Right ventricle myocardium superior (tissue), 1 donor: ENCODE measurements at places on chromosomes 7 and 10. TPM values are rescaled to one million over a fixed set of nuclear protein-coding genes. Genes with fewer than 3 reads are reported as not detected.
A peak's percentile ranks its signal among the peaks of the same experiment; 100 is the strongest.

DNA sequence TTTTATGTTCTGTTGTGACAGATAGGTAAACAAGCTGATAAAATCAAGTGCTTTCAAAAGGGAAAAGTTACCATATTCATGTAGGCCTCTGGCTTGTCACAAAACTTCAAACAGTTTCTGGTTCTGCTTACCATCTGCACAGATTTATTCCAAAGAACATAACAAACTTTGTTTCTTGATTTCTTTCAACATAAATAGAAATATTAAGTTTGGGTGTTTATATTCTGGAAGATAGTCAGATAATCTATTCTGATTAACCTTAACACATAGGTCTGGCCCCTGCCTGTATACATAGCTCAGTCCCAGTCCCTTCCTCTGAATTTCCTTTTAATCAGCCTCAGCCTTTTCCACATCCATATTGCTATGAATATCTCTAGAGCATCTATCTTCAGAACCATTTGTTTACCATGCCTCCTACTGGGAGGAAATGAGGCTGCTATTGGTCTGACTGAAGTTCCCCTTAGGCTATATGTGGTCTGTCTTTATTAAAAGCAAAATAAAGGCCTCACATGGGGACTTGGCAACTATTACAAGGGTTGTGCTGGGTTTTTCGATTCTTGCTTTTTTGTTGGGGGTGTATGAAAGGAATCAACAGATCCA is 319.0 kb downstream of the HPSE2 start:
- DNase-seq: no peak

- no peak for DNase-seq
These were observed 92.0 kb downstream of the TCF7L2 start for GRCh38 chr10:113041841-113042750.

GRCh38 chr7:44964831-44965440 is 13.9 kb downstream of the MYO1G start:
- DNase-seq: no peak

GRCh38 chr10:44384601-44385025 is 284 bp downstream of the CXCL12 start:
- no peak for DNase-seq

DNA sequence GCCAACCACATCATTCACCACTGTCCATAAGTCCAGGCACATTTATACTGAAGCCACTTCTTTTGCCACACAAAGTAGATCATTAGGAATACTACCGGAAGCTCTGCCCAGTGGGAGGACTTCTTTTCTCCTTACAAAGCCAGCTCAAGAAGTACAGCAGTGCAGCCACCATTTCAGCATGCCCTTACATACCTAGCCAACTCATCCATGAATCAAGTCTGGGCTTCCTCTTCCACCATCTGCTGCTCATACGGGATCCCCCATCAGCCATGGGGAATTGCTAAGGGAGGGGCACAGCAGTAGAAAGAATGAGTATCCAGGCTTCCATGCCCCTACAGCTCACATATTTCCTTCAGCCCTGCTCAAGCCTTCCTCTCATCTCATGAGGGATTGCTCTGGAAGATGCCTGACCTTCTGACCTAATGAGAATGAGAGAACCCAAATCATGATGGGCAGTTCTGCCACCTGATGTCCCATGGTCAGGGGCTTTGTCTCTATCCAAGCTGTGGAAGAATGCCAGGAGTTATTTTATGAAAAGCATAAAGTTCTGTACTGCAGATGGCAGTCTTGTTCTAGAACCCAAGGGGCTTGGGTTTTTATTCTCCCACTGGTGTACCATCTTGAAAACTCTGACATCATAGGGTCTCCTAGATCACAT is 39.5 kb downstream of the ACSM6 start:
- DNase-seq: no peak

DNA sequence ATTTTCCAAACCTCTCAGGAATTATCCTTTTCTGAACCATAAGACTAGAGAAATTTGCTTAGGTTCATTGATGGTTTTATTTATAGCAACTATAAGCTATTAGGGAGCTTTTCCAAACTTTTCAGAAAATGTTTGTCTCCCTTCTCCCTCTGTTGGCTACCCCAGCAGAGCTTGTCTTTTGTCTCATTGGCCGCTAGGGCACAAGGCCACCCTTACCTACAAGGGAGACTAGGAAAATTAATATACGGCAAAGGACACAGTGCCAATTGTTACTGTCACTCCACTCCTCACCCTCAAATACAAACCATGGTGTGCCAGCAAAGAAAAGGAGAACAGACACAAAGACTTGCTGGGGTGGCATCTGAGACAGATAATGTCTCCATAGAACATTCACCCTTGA is 471.4 kb downstream of the XPNPEP1 start:
- no peak for DNase-seq

GRCh38 chr7:113519472-113519871 is 399.3 kb downstream of the PPP1R3A start:
- DNase-seq: no peak

- DNase-seq: no peak
These were observed 179.4 kb upstream of the INHBA start for GRCh38 chr7:41882256-41882655.

DNA sequence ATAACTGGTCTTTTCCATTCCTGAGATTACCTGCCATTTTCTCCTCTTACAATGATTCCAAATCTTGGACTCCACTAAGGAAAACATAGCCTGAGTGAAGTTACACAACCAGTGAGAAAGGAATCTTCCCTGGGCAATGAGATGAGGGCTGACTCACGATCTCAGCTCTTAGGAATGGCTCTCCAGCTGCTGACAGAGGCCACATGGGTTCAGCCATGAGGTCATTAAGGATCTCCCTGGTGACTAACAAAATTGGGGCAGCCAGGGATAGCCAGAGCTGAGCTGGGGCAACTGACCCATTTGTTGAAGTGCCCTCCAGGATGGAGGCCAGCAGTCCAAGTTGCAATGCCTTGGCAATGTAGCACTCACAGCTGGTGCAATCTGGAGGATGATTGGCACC is 78.7 kb upstream of the MKLN1 start:
- peak; percentile 59 for DNase-seq

DNA sequence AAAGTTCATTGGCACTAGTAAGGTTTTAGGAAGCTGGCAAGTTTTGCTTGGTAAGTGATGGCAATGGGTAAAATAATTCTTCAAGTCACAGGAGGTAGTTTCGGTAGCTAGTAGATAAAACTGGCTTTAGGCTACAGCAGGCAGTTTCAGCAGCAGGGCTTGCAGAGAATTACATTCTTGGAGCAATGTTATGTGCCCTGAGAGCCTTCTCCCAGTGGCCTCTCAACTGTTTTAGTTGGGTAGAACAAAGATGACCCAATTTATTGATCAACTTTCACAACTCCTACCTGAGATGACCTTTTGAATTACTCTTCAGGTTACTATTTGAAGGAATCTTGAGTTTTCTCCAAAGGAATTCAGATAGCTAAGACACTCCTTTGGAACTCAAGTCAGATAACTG is 16.4 kb upstream of the NFE2L3 start:
- no peak for DNase-seq

GRCh38 chr10:16913266-16913665 is 96.0 kb upstream of the RSU1 start:
- DNase-seq: no peak

DNA sequence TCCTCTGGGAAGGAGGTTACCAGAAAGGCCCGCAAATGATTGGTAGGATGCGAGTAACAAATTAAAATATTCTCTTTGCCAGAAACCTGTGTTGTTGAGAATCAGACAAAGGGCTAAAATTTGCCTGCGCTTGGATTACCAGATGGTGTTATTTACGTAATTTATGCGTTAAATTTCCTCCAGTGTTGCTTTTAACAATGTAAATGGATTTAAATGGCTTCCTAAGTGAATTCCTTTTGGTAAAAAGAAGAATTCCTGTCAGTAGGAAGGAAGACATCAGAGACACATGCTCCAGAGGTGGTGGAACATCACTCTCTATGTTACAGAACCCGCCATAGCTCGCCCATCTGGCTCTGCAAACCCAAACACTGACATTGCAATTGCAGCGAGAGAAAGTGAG is 520.6 kb downstream of the GALNT17 start:
- DNase-seq: no peak

GRCh38 chr10:104417637-104418292 is 64.1 kb downstream of the CFAP58 start:
- DNase-seq: no peak

DNA sequence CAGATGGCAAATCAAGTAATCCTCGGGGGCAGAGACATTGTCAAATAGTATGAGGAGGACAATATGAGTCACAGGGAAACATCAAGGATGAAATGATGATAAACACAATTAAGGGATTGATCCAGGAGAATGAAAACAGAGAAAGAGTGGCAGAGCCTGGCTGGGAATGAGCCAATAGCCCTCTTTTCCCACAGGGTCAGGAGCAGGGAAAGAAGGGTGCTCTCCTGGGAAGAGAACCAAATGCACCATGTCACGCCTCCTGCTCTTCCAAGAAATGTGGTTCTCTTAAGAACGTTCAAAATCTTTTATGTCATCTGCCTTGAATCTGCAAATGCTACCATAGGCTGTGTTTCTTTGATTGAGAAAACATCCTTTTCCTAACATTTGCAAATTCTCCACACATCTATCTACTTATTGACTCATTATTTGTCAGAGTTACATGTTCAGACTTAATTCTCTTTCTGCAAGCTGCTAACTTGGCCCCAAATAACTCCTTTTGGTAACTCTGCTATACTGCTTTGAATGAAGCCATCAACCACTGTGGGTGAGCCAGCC is 50.6 kb downstream of the HIPK2 start:
- DNase-seq: no peak

- DNase-seq: peak; percentile 70
These were observed at the start of gene ACTL6B for GRCh38 chr7:100655908-100656674. TSS of gene ACTL6B (minus strand) at chr7:100656448. CDS start at chr7:100656354, 94 bp downstream.

- DNase-seq: no peak
These were observed 534.7 kb downstream of the NRG3 start for GRCh38 chr10:82409671-82410070.

BPGM gene
- 12.3 TPM for total RNA-seq

FOXP2 gene
- 2.3 TPM for total RNA-seq

ACHE gene
- total RNA-seq: 0.65 TPM

HOXA3 gene
- total RNA-seq: 0.35 TPM

RADIL gene
- 4.0 TPM for total RNA-seq

MYL10 gene
- total RNA-seq: not detected

TRIL gene
- total RNA-seq: 2.3 TPM

ITGA8 gene
- 1.1 TPM for total RNA-seq

LRMDA gene
- total RNA-seq: 26.3 TPM

UNCX gene
- not detected for total RNA-seq

CYP2C18 gene
- total RNA-seq: not detected

CYP3A4 gene
- 0.70 TPM for total RNA-seq

PILRA gene
- total RNA-seq: 3.6 TPM

REPIN1 gene
- 116 TPM for total RNA-seq

KNDC1 gene
- not detected for total RNA-seq

MYO1G gene
- total RNA-seq: 0.97 TPM

SGMS1 gene
- 18.3 TPM for total RNA-seq

KCNH2 gene
- 88.9 TPM for total RNA-seq
